ENCODE measurements at places on chromosomes 16 and 17.

DNA sequence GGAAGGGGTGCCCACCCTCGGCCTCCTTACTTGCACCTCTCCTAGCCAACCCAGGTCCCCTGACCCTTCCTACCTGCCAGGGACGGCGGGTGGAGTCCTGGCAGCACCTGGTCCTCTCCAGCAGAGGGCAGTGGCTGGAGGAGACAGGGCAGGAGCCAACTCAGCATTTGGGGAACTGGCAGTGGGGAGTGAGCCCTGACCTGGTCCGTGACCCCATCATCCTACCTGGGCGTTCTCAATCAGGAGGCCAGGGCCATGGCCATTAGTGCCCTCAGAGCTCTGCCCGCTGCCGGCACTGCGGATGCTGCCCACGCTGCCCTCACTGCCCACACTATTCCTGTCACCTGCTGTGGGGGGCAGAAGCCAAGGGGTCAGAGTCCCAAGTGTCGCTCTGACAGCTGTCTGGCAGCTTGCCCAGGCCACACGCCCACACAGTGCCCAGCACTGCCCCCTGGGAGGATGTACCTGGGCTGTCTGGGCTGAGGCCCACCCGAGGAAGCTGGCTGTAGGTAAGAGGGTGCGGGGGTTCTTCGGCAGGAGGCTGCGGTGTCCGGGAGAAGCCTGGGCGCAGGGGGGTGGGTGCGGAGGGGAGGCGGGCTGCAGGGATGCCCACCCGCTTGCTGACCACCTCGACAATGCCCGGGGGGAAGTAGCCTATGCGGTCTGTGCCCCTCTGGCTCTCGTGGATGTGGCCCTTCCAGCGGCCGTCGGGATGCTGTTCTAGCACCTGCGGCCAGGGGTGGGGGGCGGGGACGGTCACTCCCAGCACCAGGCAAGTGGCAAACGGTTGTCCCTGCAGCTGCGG, 10.8 kb downstream of the CASKIN2 start:
- no peak for DNase-seq

- DNase-seq, result peak; percentile 29
These were observed 1.2 kb downstream of the JPT1 start for GRCh38 chr17:75152922-75153779.

DNA sequence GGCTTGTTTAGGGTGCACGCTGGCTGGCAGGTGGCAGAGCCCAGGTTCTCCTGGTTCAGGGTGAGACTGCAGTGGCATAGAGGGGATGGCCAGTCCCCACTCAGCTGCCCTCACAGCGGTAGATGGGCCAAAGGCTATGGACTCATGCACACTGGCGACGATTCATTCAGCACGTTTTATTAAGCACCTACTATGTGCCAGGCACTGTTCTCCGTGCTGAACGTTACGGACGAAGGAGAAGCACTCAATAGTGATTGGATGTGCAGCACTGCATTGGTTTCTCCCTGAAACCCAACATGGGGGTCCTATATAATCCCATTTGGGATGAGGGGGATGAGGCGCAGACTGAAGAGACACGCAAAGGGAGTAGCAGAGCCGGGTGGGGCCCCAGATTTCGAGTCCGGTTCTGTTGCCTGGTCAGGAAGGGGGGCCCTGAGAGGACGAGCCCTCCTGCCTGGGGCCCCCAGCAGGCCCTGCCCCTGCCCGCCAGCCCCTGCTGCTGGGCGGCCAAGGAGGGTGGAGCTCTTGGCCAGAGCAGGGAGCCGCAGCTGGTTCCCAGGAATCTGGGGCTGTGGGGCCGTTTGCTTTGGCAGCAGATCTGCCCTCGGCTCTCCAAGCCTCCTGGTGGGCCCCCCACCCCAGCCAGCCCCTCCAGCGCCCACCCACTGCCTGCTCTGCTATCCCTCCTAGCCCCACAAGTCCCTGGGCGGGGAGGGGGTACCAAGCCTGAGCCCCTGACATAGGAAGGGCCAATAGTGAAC, 8.8 kb downstream of the GLIS2 start:
- DNase-seq, result no peak

DNA sequence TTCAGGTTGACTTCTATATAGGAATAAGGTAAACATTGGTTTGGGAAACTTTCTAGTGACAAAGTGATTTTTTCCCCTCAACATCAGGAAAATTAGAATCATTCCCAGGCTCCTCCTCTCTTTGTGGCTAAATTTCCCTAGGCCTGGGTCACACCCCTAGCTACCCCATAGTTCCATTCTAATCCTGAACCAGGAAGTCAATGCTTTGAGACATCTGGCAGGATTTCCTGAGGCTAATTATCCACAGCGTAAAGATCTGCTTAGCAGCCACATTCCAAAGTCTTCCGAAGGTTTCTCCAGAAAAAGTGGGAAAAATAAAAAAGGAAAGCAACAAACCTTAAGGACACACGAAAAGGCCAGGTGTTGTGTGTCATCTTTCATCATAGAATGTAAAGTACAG, 60.3 kb upstream of the CORO6 start:
- no peak for DNase-seq

- no peak for DNase-seq
These were observed 36.7 kb downstream of the SMG6 start for GRCh38 chr17:2266865-2267228.

DNA sequence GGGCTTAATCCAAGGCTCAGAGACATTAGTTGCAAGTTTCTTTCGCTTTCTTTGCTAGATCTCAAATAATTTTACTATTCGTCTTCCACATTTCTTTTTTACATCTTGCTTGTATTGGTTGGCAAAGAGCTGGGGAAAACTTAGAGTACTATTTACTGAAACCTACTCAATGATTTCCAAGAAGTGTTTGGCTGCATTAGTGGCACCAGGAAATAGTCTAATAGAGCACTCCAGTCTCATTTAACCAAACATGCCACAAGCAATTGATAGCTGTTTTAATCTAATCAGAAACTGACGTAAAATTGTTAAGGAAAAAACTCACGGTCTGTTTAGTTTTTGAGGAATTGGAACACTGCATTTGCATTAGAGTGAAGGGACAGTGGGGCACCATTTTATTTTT, 29.0 kb downstream of the NUP93 start:
- no peak for DNase-seq

DNA sequence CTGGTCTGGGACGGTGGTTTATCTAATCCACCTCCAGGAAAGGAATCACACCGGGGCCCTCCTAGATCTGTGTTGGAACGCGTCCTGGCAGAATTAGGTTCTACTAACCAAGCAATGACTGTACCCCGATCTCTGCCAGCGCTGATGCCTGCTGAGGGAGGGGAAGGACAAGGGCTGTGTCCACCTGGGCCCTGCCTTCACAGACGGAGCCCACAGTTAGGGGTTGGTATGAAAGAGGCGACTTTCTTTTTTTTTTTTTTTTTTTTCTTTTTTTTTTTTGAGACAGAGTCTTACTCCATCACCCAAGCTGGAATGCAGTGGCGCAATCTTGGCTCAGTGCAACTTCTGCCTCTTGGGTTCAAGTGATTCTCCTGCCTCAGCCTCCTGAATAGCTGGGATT, 9.9 kb upstream of the KRT19 start:
- no peak for DNase-seq

GRCh38 chr17:34255381-34255732, 272 bp downstream of the CCL2 start:
- DNase-seq, result no peak

DNA sequence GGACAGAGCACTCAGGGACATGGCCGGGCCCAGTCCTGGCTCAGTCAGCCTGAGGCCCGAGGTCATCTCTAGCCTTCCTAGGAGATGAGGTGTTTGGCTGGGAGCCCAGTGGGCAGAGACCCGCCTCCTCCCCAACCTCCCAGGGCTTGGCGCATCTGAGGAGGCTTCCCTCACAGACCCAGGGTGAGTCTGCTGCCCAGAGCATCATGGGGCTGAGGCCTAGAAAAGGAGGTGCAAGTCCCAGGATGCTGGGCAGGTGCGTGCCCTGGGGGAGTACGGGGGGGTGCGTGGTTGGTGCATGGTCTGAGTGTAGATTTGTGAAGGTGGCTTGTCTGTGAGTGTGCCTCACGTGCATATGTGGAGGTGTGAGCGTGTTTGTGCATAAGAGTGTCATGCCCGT, 4.7 kb downstream of the PDE6G start:
- DNase-seq, result peak; percentile 95

Measured in AG08395 (cell line).